ENCODE measurements at places on chromosomes 3 and 15.

DNA sequence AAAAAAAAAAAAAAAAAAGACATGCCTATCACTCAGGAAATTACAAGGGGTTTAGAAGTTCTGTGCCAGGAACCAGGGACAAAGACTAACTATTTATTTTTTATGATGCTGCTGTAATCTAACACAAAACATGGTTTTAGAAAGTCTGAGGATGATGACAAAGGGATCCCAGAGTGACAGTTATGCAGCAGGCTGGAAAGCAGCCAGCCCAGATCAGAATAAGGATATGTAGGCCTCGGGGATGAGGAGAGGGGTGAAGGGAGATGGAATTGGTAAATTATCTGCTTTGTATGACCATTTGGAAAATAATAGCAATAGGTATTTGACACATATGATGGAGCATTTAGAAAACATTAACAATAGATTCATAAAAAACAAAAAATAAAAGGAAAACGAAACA, 34.1 kb upstream of the NMD3 start:
- no peak for DNase-seq

GRCh38 chr3:159170436-159171003, 368.7 kb downstream of the MFSD1 start:
- DNase-seq = no peak

GRCh38 chr3:57586778-57587177, 10.4 kb downstream of the ARF4 start:
- DNase-seq = no peak

- DNase-seq = no peak
Observed at GRCh38 chr3:189772584-189772983, 141.4 kb downstream of the TP63 start.

DNA sequence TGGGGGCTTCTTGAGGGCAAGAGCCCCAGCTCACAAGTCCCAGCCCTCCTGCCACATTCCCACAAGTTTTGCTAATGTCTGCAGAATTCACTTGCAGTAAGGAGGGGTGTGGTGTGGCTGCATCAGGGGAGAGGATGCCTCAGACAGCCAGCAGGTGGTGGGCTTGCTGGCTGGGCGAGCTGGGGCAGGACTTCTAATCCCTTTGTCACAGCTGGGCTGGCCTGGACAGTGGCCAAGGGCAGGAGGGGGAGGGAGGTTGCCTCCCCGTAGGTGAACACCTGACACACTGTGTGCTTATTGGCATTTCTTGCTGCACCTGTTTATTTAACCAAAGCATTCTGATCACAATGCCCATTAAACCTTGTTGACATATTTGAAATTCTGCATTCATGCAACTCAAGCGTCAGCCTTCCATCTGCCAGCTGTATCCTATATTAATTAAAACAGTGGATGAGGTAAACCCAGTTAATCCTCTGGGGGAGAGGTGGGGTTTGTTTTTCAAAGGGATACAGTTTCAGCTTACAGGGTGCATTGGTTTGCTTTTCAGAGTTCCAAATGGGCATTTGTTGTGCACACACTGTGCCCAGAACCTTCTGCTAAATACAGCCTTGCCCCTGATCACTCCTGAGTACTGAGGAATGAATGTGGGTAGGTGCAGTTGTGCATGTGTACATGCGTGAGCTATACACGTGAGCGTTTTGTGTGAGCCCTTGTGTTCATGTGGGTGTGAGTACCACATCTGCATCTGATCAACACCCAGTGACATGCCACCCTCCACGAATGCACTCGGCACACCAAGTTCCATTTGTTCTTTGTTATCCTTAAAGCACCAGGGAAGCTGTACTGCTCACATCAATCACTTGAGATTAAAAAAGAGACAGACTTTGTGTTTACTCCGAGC, 268.7 kb downstream of the XXYLT1 start:
- no peak for DNase-seq

DNA sequence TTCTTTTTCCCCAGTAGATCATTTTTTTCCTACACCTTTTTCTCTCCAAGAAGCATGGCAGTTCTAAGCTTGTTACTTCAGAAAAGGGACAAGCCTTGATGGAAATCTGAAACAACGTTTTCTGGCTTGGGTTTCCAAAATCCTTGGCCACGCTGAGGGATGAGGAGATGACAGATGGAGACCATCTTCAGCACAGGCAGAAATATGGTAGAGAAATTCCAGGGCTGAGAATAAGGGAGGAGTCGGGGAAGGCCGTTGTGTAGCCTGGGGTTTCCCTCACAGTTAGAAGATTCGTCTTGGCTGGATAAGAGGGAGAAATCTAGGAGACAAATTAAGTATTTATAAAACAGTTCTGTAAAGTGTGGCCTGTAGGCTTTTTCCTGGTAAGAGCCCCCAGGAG, 33.9 kb upstream of the STT3B start:
- no peak for DNase-seq

DNA sequence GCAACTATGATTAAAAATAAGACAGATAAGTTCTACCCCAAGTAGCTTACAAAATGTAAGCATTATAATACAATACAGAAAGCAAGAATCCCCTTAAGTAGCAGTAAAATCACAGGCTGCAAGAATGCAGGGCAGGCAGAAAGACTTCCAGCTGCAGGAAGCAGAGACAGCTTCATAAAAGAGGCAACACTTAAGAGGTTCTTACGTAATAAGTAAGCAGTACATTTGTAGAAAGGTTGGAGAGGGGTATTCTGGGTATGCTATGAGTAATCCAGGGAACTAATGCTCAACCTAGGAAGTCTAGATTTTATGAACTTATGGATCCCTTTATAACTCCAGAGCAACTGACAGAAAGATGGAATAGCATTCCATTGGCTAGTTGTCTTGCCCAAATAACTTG, 151.6 kb downstream of the IL5RA start:
- peak; percentile 16 for DNase-seq

DNA sequence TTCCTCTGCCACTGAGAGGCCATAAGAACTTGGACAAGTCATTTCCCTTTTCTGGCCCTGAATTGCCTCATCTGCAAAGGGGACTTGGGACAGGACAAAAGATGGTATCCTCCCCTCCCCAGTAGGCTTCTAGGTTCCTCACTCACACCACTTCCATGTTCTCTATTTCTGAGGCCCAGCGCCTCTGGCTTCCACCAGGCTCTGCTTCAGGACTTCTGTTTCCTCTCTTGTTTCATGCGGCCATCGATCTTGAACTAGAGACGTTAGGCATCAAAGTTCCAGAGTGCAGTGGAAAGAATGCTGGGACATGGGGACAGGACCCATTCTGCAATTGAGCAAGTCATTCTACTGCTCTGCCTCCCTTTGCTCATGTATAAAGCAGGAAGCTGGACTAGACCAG, 1.7 kb downstream of the TM4SF4 start:
- DNase-seq = no peak

DNA sequence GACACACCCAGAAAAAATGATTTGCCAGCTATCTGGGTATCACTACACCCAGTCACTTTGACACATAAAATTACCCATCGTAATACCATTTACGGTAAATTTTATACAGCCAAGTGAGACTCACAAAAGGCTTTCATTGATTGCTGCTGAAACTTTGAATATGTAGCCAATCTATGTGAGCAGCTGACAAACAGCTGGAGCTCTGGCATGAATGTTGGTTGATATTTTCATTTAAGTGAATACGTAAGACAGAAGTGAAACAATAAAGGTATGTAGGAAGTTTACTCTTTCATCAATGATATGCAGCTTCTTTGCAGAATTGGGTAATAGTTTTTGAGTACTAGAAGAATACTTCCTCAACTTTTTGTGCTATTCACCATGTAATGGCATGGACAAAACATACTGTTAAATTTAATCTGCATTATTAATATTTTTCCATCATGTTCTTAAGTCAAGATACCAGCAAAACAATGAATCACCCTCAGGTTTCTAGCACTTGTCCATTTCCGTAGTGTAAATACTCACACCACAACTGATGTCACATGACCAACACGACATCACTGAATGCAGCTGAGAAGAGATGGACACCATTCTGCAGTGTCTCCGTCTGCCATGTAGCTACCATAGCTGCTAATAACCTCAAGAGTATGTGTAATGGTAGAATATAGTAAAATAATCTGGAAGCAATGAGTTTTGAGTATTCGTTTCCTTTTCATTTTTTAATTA, 205.9 kb upstream of the HES1 start:
- no peak for DNase-seq

GRCh38 chr3:63352008-63352279, 73.8 kb downstream of the SYNPR start:
- DNase-seq = no peak

GRCh38 chr3:13517253-13517977, 31.5 kb upstream of the FBLN2 start:
- DNase-seq = no peak

DNA sequence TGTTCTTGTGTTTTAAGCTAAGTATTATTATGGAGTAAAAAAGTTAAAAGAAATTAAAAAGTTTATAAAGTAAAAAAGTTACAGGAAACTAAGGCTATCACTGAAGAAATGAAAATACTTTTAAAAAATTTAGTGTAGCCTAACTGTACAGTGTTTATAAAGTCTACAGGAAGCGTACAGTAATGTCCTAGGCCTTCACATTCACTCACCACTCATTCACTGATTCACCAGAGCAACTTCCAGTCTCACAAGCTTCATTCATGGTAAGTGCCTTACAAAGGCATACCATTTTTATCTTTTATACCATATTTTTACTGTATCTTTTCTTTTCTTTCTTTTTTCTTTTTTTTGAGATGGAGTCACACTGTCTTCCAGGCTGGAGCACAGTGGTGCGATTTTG, 40.7 kb upstream of the SCN5A start:
- no peak for DNase-seq

- DNase-seq = no peak
Observed at GRCh38 chr15:63923993-63924950, 90.5 kb upstream of the HERC1 start.

DNA sequence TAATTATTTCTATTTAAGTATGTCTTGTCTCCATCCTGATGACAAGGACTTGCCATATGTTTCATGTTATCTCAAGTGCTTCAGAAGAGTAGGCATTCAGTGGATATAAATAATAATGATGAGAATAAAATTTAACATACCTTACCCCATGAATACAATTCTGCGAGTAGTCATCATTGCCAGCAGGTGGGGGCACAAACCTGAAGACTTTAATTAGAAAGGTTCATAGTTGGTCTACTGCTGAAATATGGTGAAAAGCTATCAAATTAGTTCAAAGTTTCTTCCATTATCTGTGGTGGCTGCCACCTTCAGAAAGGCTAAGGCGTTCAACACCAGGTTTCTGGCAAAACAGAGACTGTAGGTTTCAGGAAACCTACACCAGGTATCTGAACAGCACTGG, 100.9 kb downstream of the P3H2 start:
- DNase-seq = no peak

DNA sequence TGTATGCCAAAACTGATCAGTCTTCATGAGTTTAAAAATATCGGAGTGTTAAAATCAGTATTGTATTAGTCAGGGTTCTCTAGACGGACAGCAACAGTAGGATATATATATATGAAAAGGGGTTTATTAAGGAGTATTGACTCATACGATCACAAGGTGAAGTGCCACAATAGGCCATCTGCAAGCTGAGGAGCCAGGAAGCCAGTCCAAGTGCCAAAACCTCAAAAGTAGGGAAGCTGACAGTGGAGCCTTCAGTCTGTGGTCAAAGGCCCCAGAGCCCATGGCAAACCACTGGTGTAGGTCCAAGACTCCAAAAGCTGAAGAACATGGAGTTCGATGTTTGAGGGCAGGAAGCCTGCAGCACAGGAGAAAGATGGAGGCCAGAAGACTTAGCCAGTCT, 391.0 kb upstream of the CADM2 start:
- no peak for DNase-seq

DNA sequence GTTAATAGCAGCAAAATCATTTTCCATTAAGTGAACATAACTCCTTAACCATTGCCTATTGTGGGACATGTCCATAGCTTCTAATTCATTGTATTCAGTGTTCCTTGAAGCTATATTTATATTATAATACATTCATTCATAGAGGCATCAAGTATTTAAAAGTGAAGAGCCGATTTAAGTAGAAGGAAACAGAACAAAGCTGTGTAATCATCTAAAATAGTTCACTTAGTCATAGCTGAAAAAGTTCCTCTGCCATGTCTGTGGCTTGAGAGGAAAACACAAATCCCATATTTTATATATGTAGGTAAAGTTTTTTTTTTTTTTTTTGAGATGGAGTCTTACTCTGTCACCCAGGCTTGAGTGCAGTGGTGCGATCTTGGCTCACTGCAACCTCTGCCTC, 54.5 kb downstream of the TMEM108 start:
- no peak for DNase-seq

GRCh38 chr3:116394365-116394764, 50.9 kb downstream of the LSAMP start:
- no peak for DNase-seq

DNA sequence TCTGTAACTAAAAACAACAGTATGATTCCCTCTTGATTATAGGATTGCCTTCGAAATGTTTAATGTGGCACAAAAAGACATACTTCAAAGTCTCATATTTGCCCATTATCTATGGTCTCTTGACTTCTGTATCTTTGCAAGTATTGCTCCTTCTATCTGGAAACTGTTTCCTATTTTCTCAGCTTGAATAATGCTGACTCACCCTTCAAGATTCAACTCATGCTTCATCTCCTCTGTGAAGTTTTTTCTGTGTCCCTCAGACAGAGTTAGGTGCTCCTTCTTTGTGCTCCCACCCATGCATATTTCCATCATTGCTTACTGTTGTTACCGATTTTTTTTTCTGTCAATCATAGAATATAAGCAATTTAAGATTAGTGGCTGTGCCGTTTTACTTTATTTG, 192.8 kb upstream of the ROBO1 start:
- DNase-seq = no peak

DNA sequence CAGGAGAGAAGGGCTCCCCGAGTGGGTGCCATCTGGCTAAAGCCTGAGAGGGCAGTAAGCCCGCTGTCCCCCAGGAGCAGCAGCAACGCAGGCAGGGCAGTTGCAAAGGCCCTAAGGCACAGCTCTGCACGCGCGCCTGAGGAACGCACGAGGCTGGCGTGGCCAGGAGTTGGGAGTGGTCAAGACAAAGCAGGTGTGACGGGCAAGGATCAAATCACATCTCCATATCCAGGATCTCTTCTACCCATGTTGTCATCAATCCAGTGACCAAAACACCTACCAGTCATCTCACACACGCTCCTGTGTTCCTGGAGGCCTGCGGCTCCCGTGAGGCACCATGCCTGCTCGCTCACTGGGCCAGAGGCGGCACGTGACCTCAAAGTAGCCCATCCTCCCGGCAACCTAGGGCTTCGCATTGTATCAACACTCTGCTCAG, 59.5 kb downstream of the ERC2 start:
- no peak for DNase-seq

GRCh38 chr15:27804569-27805260, 294.4 kb downstream of the OCA2 start:
- no peak for DNase-seq

DNA sequence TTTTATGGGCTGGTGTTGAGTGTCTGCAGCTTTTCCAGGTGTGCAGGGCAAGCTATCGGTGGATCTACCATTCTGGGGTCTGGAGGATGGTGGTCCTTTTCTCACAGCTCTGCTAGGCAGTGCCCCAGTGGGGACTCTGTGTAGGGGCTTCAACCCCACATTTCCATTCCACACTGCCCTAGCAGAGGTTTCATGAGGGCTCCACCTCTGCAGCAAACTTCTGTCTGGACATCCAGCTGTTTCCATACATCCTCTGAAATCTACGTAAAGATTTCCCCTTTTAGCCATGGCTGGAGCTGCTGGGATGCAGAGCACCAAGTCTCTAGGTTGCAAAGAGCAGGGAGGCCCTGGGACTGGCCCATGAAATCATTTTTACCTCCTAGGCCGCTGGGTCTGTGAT, 11.6 kb downstream of the RFX7 start:
- DNase-seq = no peak

Data from putamen (tissue), 1 donor.